ENCODE measurements at places on chromosomes 7 and 10.

- DNase-seq, result no peak
Observed at GRCh38 chr7:151736403-151736909, 140.5 kb downstream of the PRKAG2 start.

DNA sequence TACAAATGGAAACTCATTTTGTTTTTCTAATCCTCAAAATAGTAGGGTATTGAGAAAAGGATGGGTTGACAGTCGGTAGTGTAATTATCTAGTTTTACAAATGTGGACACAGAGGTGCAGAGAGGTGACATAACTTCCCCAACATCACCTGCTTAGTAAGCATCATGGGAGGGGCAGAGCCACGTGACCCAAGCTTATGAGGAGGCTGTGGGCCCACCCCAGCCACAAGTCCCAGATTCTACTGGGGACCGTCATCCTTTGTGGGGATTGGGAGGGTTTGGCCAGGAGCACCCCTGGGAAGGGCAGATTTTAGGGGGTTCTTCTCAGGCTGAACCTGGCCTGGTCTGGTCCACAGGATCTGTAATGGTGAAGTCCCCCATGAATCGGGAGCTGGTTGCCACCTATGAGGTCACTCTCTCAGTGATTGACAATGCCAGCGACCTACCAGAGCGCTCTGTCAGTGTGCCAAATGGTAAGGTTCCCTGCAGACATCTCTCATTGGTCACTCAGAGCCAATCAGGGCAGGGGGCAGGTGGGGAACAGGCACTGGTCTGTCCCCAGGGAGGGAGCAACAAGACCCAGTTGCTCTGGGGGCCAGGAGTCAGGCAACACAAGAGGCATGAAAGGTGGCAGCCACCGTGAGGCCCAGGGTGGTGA is 23.6 kb upstream of the VSIR start:
- DNase-seq, result no peak

DNA sequence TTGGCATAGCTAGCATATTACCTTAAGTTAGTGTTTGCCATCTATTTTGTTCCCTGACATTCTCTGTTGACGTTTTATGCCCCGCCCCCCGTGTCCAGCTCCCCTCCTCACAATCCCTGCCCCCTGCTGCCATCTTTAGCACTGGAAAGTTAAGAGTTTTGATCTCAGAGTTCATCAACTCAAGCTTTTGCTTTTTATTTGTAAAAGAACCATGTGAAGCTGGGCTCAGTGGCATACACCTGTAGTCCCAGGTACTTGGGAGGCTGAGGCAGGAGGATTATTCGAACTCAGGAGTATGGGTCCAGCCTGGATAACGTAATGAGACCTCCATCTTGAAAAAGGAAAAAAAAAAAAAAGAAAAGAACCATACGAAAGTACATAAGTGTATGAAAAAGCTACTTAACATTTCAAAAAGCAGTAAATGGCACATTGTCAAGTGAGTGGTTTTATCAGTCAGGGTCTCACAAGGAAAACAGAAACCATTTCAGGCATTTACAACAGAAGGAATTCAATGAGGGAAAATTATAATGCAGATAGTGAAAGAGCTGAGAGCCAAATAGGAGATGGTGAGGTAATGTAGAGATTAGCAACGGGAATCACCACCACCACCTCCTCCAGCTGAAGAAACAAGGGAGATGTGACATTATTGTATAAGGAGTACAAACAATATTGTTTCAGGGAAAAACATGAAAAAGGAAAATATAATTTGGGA is 64.9 kb downstream of the MCU start:
- DNase-seq, result no peak

- no peak for DNase-seq
Observed at GRCh38 chr10:70352401-70353097, 29.9 kb downstream of the LRRC20 start.

DNA sequence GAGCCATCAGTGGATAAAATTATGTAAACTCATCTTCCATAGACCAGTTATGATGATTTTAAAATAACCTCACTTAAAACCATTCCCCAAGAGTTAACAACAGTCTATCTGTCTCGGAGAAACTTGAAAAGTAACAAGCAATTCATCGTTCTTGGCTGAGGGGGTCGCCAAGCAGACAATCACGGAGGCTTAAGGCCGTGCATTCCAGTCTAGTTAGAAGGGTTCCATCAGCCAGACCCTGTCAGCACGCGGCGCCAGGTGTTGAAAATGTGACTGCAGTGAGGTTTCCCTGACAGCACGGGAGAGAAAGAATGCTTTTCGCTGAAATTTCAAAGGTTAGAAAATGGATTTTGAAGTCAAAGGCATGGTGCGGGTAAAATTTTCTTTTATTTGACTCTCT is 1025.0 kb upstream of the CELF2 start:
- no peak for DNase-seq

- no peak for DNase-seq
Observed at GRCh38 chr10:130958003-130958402, 353.5 kb downstream of the TCERG1L start.

DNA sequence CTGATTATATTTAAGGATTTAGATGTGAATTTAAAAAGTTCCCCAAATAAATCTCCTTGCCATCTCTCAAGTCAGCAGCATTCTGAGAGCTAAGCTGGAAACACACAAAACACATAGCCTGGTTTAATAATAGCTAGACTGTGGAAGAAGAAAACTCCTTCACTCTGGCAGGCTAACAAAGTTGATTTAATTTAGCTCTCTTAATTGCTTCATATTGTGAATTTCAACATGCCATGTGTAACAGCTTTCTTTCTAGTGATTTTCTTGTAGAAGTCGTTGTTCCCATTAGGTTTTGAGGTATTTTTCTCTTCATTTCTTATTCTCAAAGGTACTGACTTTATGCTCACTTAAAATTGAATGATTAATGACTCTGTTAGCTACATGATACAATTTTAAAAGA is 216.8 kb upstream of the AKR1E2 start:
- no peak for DNase-seq

DNA sequence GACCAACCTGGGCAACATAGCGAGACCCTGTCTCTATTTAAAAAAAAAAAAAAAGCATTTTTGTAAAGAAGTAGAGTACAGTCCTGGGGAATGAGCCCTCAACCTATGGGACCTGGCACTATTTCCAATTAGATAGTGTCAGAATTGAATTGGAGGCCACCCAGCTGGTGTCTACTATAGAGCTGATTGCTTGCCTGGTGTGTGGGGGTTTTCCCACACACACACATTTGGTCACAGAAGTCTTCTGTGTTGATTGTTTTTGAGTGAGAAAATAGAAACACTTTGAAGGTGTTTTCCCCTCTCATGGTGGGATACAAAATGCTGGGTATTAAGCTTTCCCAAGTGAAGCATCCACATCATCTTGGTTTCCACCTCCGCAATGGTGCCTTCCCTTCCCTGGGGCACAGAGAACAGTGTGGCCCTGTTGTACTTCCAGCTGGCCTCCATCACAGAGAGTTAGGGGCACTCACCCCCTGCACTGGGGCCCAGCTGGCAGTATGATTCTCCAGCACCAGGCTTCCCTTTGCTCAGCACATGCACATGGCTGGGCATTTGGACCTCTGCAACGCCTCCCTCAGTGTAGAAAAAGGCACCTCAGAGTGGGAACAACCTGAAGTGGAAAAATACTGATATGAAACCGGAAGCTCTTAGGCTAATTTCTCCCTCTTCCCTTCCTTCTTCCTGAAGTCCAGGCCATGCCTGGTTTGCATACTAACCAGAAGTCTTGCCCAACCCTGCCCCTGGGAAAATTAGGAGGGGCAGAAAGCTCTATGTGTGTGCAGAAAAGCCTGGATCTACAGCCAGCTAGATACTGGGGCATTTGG is 10.7 kb upstream of the NFKB2 start:
- no peak for DNase-seq

GRCh38 chr7:36692456-36692855 is 31.8 kb downstream of the AOAH start:
- no peak for DNase-seq

DNA sequence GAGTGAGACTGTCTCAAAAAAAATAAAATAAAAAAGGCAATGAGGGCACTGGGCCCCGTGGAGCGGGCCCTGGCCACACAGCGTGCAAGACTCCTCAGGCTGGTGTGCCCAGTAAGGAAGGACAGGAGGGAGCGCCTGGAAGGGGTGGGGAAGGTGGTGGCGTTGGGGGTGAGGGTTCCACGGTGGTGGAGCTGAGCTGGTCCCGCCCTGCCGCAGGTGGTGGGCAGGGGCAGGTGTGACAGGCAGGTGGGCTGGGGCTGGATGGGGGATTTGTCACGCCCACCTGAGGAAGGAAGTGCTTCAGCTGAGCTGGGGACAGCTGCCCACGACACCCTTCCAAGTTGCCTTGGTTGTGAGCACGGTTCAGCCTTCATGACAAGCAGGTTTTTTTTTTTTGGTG is 760 bp upstream of the PRAP1 start:
- no peak for DNase-seq

GRCh38 chr7:113775804-113776203 is 143.0 kb downstream of the PPP1R3A start:
- DNase-seq, result no peak

DNA sequence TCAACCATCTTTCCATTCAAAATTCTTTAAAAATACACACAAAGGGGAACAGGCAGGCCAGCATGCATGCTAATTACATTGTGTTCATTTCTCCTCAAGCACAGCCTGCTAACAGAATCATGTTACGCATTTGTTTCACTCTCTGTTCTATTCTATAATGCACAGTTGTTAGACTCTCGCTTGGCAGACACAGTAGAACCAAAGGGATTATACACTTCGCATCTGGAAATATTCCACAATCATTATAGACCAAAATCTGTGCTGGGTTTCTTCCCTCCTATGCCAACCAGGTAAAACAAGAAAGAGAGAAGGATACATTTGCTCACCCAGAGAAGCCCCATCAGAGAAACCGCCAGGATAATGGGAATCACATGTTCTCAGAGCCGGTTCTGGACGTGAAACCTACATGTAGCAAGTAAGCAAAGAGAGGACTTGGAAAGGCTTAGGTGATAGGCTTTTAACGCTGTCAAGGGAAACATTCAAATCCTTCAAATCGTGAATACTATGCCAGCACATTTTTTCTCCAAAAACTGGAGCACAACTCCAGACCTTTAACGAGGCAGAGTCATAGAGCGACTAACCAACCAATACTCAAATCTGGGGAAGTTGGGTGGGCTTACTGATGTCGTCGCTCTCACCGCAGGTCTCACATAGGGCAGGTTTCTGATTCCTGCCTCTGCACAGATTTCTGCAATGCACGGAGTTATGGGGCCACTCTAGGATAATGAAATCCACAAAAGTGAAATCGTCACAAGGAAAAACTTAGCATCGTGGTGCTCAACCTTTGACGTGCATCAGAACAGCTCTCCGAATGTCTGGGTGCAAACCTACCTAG is 380.5 kb upstream of the AUTS2 start:
- no peak for DNase-seq

Measured in caudate nucleus (tissue), 63 donors.